Skeletal muscle cell (primary cell): ENCODE measurements at places on chromosomes 3 and 15.

GRCh38 chr3:141455603-141456300, 31.1 kb upstream of the RASA2 start:
- no peak for DNase-seq

DNA sequence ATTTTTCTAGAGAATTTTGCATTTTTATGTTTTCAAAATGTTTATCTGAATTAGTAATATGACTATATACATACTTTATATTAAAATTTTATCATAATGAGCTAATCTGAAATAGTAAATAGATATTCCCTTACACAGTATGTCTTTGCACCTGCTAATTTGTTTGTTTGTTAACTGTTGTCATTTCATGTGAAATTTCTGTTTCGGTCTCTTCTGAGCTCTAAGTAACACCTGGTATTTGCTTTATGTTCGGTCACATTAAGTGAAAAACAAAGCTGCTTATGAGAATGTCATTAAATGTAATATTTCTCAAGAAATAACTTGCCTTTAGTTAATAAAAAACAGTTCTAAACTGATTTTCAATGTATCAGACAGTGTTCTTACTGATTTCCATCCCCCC, 61.1 kb downstream of the FNDC3B start:
- no peak for DNase-seq

DNA sequence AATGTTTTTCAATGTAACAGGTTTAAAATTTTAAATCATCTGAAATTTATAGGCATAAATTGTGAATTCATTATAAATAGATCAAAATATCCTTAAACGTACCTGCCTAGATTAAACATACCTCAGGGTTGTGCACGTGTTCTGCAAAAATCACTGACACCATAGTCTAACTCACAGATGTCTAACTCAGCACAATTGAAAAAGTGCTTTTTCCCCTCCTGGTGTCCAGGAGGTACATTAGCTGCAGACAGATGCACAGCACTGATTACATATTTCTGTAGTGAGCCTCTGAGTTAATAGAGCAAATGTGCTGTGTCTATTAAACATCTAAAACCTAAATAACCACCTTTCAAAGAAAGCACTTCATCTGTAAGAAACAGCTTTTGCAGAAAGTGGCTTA, 10.7 kb downstream of the UQCC5 start:
- no peak for DNase-seq

DNA sequence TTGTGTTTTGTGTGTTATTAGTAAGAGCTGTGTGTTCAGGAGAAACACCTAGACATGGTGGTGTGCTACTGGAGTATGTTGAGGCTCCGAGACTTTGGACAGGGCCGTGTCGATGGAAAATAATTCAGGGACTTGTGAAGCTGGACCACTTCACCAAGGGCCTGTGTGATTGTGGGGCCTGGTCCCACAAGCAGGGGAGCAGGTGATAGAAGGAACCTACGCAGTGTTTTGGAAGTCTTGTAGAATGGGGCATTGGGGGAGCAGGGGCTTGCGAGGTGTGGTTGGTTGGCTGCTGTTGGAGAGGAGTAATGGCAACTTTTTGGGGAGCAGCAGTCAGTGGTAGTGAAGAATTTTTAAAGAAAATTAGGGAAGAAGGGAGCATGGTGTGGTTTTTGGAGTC, 48.7 kb downstream of the TRIM71 start:
- DNase-seq: no peak

DNA sequence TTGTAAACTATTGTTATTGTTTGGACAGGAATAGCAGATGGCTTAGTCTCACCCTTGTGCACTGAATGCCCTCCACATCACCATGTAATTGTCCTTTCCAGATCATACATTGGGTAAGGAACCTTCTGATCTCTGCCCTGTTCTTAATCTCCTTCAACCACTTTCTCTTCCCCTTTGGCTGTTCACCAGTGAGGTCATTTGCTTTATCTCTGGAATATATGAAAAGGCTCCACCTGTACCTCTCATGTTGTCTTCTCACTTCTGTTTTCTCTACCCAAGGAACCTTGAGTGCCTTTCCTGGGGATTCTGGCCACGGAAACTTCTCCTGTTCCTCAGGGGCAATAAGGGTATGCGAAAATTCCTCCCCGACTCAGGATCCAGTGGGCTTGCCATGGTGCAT, 28.5 kb downstream of the MCTP2 start:
- DNase-seq: no peak

GRCh38 chr3:35522450-35522849, 116.9 kb upstream of the ARPP21 start:
- DNase-seq: no peak

DNA sequence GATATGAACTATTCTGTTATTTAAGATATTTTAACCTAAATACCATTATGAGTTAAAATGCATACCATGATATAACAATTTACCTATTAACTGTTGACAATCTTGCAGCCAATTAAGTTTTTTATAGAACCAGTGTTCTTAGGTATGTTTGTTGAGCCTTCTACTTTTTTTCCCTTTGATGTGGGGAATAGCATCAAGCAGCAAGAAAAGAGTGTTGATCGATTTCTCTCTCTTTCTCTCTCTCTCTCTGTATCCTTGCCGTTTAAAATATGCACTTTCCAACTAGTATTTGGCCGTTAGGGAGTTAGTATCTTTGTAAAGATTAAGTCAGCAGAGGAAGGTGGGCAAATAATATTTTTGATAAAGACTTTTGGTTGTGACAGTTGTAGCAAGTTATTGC, 5.9 kb downstream of the CHD2 start:
- DNase-seq: no peak

- DNase-seq: no peak
These were observed 216.2 kb downstream of the ADAMTS17 start for GRCh38 chr15:100125401-100126191.

GRCh38 chr15:50959717-50960116, 51.2 kb downstream of the AP4E1 start:
- DNase-seq: no peak

DNA sequence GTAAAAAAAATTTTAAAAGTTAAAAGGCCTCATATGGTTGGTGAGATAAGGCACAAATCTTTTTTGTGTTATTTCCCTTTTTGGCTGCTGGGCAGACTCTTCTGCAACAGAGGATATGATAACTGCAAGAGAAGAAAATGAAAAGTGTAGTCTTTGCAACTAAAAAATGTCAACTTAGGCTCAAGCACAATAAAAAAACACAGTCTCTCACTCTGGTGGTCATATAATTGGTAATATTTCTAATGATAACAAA, 15.4 kb downstream of the COMMD2 start:
- DNase-seq: no peak

- DNase-seq: no peak
These were observed 12.1 kb downstream of the EAF1 start for GRCh38 chr3:15439476-15439875.

- DNase-seq: no peak
These were observed 33.7 kb upstream of the SYNM start for GRCh38 chr15:99071091-99071680.

DNA sequence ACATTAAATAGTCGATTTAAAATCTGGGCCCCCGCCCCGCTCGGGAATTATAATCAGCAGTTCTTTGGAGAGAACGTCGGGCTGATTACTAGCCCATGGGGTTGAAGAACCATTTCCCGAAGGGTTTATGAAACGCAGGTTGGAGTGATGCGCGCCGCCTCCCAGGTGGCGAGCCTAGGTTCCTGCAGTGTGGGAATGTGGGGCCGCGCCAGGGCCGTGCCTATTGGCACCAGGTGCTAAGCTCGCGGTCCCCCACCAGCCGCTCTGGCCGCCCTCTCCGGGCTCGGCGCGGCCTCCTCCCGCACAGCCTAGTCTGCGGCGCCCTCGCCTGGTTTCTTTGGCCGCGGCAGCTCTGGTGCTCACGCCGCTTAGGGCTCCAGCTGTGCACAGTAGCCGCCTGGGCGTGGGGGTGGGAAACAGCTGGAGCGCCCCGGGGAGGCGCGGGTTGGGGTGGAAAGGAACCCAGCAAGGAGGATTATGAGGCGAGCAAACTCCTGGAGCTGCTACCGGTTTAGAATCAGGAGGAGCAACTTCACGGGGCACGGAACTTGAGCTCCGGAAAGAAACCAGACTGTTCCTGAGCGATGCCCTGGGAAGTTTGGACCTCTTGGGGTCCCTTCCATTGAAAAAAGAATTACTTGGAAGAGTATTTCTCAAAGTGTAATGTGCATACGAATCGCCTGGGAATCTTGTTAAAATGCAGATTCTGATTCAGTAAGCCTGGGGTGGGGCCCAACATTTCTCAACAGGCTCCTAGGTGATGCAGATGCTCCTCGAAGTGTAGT, 5.6 kb upstream of the MECOM start:
- no peak for DNase-seq

DNA sequence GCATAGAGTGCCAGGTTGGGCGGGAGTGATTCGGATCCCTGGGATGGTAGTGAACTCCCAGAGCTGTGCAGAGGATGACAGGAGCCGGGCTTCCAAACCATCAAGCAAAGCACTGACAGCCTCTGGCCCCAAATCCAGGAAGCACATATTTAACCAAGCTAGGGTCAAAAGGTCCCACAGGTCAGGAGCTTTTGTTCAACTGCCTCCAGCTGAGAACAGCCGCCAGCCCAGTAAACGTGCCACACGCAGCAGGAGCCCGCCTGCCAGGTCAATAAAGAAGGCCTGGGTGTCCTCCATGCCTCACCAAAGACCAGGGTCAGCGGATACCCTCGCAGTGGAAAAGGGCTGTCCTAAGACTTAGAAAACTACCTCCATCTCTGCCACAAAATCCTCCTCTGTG, 184.7 kb upstream of the LINGO1 start:
- DNase-seq: no peak

- no peak for DNase-seq
These were observed 75.6 kb upstream of the MBNL1 start for GRCh38 chr3:152192936-152193672.

DNA sequence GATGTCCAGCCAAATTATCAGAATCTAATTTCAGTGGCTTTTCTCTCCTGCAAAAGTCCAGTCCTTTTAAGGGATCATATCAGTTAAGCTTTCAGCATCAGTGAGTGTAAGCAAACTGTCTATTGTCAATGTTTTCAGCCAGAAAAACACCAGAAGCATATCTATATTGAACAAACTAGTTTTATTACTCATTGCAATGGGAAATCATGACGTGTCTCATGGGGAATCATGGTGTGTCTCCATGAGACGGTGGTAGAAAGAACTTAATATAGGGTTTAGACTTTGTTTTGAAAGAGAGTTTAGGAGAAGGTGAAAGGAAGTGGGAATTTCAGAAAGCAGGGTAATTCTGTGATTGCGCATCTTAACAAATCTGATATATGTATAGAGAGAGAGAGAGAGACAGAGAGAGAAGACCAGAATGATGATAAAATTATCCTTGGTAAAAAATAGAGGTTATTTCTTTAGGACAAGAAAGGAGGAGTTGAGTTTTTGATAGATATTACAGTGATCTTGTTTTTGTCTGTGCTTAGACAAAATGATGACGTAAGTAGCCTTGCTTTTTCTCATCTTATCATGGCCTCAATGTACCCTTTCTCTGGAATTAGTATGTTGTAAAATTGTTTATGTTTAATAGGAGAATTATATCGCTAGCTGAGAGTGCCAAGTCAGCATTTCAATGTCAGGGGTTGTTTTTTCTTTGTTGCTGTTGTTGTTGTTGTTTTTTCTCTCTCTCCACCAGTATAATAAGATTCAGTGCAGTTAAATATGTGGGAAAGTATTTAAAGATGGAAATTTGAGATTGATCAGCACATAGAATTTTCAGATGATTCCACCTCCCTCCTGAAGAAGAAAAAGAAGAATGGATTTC, 129.9 kb upstream of the OSTN start:
- peak; percentile 34 for DNase-seq

GRCh38 chr15:31001702-31002101, 10.3 kb upstream of the MTMR10 start:
- DNase-seq: no peak

DNA sequence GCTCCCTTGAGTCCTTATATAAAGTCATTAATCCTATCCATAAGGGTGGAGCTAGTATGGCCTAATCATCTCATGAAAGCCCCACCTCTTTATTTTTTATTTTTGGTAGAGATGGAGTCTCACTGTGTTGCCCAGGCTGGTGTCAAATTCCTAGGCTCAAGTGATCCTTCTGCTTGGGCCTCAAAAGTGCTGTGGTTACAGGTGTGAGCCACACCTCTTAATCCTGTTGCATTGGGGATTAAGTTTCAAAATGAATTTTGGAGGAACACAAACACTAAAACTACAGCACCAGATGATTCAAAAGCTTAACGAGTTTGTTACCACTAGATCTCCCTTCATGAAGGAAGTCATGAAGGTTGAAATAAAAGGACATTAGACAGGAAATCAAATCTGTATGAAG, 27.7 kb downstream of the RAB7A start:
- DNase-seq: no peak

- DNase-seq: no peak
These were observed 7.3 kb upstream of the SERPINI2 start for GRCh38 chr3:167481164-167481563.

DNA sequence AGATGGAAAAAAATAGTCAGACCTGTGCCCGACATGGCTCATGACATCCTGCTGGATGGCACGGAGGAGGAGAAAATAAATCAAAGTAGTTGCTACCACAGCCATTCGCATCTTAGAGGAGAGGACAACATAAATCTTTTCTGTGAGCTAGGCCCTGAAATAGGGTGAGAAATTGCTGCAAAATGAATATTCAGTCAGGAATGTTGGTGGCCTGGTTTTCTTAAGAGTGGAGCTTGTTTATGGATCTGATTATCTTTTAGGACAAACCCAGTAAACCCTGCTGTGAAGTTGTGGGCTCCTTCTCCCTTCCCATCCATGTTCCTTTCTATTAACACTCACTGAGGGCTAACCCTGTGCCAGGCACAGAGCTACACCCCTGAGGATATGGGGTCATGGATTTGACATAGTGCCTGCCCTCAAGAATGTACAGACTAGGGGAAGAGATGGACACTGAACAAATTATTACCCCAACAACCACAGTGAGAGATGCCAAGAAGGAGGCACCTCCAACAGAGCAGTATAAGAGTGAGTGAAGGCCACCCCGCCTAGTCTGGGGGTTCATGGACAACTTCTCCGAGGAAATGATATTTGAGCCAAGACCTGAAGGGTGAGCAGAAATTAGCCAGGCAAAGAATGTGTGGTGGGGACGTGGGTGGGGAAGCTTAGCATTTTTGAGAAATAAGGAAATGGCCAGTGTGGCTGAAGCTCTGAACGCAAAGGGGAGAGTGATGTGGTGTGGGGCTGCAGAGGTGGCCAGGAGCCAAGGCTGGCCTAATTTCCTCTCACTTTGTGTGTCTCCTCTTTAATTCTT, 68.9 kb upstream of the ARL8B start:
- peak; percentile 36 for DNase-seq

DNA sequence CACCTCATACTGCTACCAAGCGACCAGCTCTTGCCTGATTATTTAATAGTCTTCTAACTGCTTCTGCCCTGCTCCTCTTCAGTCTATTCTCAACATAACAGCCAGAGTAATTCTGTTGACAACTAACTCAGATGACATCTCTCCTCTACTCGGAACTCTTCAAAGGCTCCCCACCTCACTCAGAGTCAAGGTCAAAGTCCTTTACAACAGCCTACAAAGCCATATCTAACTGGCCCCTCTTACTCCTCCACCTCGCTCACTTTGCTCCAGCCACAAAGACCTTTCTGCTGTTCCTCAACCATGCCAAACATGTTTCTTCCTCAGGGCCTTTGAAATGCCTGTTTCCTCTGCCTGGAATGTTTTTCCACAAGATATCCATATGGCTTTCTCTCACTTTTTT, 43.6 kb downstream of the PIK3R4 start:
- no peak for DNase-seq
